ENCODE measurements at places on chromosomes 3 and 15. TPM values are rescaled to one million over a fixed set of nuclear protein-coding genes. Genes with fewer than 3 reads are reported as not detected.

The GHSR gene
- total RNA-seq: not detected

The OR5K2 gene
- not detected for total RNA-seq

The REC114 gene
- total RNA-seq: not detected

The MORC1 gene
- total RNA-seq: 0.20 TPM

The IL1RAP gene
- 24.5 TPM for total RNA-seq

The GOLGA6D gene
- not detected for total RNA-seq

The QTRT2 gene
- total RNA-seq: 32.2 TPM

The NECTIN3 gene
- 40.2 TPM for total RNA-seq

The RASGRP1 gene
- total RNA-seq: 0.98 TPM

The GOLGA8T gene
- total RNA-seq: not detected

The FOXB1 gene
- not detected for total RNA-seq

The CILP gene
- 209 TPM for total RNA-seq

The P3H2 gene
- total RNA-seq: 17.0 TPM

The IMPG2 gene
- total RNA-seq: 0.22 TPM

The LYZL4 gene
- not detected for total RNA-seq

The ADGRG7 gene
- total RNA-seq: not detected

The TEX55 gene
- total RNA-seq: not detected

Data from tibial nerve (tissue), 4 donors.